ENCODE measurements at places on chromosomes 1 and 21. TPM values are rescaled to one million over a fixed set of nuclear protein-coding genes. Genes with fewer than 3 reads are reported as not detected.

LRRIQ3 gene
- 0.72 TPM for total RNA-seq

IVL gene
- total RNA-seq = not detected

OR2T2 gene
- not detected for total RNA-seq

CELA2A gene
- not detected for total RNA-seq

HES4 gene
- total RNA-seq = 19.9 TPM

ACTA1 gene
- 1.1 TPM for total RNA-seq

GNG12 gene
- 35.6 TPM for total RNA-seq

LRP8 gene
- total RNA-seq = 0.39 TPM

DCST1 gene
- total RNA-seq = not detected

CHIT1 gene
- not detected for total RNA-seq

ZNF436 gene
- total RNA-seq = 3.1 TPM

MATN1 gene
- not detected for total RNA-seq

GRCh38 chr1:108951242-108951641 is 12.0 kb downstream of the CLCC1 start:
- no peak for DNase-seq

DNA sequence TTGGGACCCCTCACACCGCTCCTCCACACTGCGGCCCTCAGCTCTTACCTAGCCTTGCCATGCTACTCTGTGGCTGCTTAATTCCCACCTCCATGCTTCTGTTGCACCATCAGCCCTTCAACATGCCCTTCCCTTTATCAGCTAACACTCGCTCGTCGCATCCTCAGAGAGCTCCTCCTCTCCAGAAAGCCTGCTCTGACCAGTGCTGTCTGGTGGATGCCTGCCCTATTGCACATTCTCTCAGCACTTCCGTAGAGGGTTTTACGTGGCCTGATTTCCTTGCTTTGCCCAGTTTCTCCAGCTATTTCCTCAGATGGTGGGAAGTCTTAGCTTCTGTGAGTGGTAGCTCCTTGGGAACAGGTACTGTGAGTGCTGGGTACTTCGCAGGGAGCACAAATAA is 10.3 kb upstream of the LAD1 start:
- DNase-seq = no peak

DNA sequence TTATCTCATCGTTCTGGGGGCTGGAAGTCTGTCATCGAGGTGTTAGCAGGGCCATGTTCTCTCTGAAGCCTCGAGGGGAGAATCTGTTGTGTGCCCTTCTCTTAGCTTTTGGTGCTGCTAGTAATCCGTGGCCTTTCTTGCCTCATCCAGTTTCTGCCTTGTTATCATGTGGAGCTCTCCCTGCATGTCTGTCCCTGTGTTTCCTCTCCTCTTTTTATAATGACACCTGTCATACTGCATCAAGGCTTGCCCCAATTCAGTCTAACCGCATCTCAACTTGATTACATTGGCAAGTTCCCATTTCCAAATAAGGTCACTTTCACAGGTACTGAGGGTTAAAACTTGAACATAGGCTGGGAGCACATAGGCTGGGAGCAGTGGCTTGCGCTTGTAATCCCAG is 82.6 kb upstream of the CNIH3 start:
- DNase-seq = no peak

DNA sequence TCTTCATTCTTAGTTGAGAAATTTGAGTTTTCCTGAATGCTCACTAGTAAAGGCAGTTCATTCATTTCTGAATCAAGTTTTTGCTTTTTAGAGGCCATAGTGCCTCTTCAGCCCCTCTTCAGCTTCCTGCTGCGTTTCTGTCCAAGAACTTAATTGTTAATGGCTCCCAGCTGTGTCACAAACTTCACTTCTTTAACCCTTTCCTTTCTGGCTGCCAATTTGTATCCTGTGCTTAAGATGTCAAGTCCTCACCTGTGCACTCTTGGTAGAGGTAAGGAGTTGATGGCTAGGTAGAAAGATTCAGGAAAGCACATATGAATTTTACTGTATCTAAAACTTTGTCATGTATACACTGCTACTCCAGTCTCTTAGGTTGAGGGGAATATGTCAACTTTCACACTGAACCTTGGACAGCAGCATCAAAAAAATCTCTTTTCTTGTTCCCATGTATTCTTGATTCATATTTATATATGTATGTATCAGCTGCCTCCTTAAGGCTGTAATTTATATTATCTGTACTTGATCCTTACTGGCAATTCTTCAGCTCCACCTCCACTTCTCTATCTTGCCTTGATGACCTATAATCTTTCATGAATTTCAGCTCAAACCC is 612.8 kb downstream of the LMO4 start:
- no peak for DNase-seq

- no peak for DNase-seq
These were observed 75.3 kb upstream of the RGS4 start for GRCh38 chr1:162993846-162994245.

DNA sequence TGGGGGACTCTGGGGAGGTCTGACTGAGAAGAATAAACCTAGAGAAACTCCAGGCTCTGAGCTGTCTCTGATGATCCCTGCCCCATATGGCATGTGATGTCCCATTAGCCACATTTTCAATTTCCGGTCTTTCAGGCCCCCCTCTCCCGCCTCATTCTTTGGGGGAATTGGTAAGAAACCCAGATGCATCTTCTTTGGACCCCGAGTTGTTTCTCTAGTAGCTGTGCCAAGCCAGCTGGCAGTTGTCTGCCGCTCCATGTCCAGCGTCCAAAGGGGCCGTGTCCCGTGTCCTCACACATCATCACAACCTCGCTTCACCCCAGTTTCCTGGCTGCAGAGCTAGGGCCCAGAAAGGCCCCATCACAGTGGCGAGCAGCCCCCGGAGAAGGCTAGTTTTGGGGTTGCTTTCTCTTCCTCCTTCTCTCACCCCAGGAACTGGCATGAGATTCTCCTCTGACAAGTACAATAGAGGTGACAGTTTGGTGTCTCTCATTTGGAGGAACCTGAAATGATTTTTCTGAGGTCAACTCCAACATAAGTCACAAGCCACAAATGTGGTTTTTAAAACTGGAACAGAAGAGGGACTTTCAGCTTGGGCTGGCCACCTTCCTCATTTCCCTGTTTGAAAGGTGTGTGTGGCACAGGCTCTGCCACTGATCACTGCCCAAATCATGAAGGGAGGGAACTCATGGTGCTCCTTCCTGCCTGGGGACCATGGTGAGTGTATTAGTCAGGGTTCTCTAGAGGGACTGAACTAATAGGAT is 6.4 kb upstream of the GPR157 start:
- no peak for DNase-seq

- peak; percentile 81 for DNase-seq
These were observed 5.5 kb upstream of the PRKCZ start for GRCh38 chr1:2044510-2045319.

GRCh38 chr21:15065392-15066122 is 757 bp upstream of the NRIP1 start:
- DNase-seq = peak; percentile 73

DNA sequence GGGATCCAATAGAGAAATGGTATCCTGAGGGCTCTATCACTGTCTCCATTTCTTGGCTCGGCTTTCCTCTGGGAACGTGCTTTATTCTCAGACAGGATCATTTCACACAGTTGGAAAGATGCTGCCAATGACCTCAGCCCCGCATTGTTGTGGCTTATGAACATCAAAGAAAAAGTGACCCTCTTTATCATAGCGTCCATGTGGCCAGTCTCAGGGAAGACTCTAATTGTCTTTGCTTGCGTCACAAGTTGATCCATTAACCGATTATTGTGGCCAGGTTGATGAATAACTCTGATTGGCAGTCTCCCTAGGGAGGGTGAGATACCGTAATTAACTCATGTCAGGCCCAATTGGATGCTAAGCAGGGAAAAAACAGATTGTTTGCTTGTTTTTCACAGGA is 10.4 kb upstream of the TMEM9 start:
- no peak for DNase-seq

DNA sequence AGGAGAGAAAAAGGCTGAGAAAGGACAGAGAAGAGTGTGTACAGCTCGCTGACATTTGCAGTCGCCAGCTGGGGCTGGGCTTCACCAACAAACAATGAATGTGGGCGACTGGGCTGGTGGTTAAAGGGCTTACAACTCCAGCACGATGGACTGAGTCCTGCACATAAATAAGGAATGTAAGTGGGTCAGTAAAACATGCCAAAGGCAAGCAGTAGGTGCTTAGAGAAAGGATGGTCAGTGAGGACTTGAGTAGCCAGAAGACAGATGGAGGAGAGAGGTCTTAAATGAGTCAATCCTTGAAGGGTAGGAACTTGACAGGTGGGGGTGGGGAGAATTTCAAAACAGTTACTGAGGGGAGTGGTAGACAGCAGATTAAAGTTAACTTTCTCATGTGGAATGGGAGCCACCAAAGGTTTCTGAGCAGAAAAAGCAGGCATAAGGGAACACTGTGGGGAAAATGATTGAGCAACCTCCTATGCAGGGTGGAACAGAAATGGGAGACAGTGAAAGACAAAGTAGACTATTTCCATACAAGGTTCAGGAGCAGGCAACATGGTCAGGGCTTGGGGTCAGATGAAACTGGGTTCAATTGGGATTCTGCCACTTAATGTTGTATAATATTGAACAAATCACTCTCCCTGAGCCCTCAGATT is 37.4 kb downstream of the GADD45A start:
- DNase-seq = no peak

- DNase-seq = peak; percentile 90
These were observed 1.1 kb upstream of the JUN start for GRCh38 chr1:58784758-58785441.

GRCh38 chr1:248840946-248841345 is 2.9 kb downstream of the ZNF672 start:
- no peak for DNase-seq

GRCh38 chr1:66197785-66198184 is 336.2 kb upstream of the SGIP1 start:
- no peak for DNase-seq

DNA sequence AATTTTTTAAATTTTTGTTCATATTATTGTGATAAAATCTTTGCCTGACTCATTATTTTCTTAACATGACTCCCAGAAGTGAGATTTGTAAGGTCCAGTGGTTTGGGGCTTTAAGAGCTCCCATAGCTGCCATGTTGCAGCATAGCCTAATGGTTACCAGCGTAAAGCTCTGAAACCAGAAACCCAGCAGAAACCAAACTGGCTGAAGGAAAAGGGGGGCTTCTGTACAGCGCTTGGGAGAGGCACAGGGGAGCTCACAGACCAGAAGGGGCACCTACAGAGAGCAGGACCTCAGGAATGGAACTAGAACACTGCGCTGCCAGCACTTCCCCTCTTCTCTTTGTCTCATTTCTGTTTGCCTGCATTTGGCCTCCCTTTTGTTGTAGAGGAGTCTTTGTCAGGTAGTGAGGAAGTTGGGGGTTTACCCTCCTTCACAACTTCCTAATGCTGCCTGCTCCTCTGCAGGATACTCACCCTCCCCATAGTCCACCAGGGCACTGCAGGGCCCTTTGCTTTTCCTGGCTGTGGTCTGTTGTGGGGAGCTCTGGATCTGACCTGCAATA is 2.6 kb upstream of the PYCR2 start:
- DNase-seq = no peak

DNA sequence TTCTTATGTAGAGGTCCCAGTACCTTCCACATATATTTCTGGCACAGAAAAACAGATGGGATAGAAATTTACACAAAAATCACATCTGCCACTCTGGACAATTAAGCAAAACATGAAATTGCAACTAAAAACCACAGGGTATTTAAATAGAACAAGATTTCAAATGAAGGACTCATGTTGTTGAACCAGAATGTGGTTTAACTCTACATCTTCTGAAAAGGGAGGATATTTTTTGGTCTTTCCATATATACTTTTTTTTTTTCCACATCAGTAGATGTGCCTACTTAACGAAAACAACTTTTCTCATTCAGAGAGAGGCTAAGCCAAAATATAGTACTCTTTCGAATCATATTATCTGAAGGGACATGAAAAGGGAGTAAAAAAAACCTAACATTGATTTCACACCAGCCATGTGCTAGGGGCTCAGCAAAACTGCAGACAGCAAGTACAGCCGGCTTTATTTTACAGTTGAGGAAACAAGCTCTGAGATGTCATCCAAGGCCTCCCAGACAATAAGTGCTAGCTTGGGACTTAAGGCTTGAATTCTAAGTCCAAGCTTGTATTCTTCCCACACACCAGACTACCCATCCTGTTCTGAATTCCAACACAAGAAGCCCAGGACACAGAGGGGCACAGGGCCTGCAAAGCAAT is 208.9 kb downstream of the PBX1 start:
- DNase-seq = no peak

DNA sequence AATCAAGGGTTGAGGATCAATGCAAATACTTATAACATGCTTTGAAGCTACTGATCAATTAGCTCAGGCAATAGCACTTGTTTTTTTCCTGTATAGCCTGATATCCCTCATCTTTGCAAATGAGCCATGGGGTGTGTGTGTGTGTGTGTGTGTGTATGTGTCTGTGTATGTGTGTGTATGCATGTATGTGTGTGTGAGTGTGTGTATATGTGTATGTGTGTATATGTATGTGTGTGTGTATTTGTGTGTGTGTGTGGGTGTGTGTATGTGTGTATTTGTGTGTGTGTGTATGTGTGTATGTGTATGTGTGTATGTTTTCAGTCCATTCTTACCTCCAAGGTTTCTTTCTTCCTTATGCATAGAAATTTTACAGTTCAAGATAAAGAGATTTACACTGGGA is 78.4 kb upstream of the SSX2IP start:
- DNase-seq = no peak

GRCh38 chr1:118868387-118868786 is 119.8 kb downstream of the TBX15 start:
- no peak for DNase-seq

- no peak for DNase-seq
These were observed 145.2 kb upstream of the ZNF648 start for GRCh38 chr1:182206626-182207239.

DNA sequence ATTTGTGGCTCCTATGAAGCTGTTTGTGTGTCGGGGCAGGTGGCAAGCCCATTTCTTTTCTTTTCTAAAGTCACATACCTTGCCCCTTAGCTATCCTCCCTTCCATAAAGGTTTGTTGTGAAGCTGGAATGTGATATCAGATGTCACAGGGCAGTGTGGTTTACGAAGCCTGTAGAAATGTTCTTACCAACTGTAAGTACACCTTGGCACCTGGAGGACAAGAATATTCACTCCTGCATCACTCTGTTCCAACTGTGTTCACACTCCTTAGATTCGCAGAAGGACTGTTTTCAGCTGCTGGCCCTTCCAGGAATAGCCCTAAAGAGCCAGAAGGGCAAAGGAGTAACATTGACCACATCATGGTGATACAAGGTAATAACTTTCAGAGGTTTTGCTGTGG is 176.9 kb downstream of the FGGY start:
- no peak for DNase-seq

- no peak for DNase-seq
These were observed 26.3 kb upstream of the KIAA0040 start for GRCh38 chr1:175218786-175219434.

GRCh38 chr1:208054911-208055379 is 144.0 kb upstream of the CD34 start:
- no peak for DNase-seq

GRCh38 chr1:223524930-223525451 is 131.8 kb downstream of the CCDC185 start:
- no peak for DNase-seq

- DNase-seq = peak; percentile 85
These were observed 101.8 kb downstream of the PRDM16 start for GRCh38 chr1:3170561-3171453.

Measured in right lobe of liver (tissue), 6 donors.